ENCODE measurements at places on chromosomes 11 and 22.

- DNase-seq: peak; percentile 52
Observed at GRCh38 chr11:66327171-66328030, 8.8 kb downstream of the RIN1 start.

GRCh38 chr11:59426361-59427067 is at the start of gene OR5A2:
TSS of gene OR5A2 (minus strand) at chr11:59426413. CDS start at chr11:59422953, 3,460 bp downstream.
- DNase-seq: no peak

DNA sequence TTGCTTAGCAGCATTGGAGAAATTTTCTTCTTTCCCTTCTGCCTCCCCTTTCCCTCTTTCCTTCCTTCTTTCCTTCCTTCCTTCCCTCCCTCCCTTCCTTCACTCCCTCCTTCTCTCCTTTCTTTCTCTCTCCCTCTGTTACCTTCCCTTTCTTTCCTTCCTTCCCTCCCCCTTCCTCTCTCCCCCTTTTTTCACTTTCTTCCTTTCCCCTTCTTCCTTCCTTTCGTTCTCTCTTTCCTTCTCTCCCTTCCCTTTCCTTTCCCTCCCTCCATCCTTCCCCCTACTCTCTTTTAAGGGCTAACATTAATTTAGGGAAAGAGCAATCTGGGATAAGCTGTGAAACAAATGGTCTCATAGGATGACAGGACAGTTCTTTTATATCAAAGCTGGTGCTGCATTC is 34.1 kb downstream of the SLC5A1 start:
- no peak for DNase-seq

DNA sequence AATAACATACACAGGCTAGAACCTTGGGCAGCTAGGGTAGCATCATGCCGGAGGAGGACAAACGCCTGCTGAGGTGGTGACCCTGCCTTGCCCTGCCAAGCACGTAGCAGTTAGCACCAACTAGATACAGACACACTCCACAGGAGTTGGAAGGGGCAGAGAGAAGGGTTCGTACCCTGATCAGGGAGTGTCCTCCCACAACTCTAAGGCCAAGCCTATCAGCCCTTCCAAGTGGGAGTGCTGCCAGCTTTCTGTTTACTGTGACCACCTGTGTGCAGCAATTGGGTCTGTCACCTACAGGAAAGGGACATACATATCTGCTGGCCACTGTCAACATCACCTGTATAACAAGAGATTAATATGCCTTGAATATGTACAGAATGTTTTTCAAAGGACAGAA is 1.9 kb upstream of the THAP7 start:
- no peak for DNase-seq

DNA sequence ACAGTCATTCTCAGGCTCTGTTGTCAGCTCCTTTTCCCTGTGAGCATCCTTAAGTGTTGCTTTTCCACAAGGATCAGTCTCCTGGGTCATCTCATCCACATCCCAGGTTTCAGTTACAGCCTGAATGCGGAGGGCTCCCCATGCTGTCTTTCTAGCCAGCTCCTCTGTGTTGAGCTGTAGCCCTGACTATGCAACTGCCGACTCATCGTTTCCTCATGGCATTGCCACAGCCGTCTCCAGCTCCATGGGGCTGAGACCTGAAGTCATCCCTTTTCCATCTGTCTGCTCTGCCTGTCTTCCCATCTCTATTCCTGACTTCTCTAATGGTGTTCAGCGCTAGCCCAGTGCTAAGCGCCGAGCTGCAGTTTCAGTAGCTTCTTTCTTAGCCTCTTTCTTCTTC is 11.8 kb downstream of the SAMM50 start:
- no peak for DNase-seq

DNA sequence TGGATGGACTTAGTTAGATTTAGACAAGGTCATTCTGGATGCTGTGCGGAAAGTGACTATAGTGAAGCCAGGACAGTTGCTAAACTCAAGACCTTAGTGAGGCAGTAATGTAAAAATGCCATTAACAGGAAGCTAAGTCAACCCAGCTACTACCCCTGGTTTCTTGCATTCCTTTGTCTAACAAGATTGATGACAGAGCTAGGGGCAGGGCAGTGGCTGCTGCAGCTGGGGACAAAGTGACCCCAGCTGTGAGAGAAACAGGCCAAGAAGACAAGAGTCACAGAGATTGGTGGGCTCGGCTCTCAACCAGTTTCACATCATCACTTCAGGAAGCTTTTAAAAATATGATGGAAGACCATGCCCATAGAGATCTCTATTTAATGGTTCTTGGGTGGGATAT is 110.4 kb upstream of the POU2AF2 start:
- DNase-seq: no peak

DNA sequence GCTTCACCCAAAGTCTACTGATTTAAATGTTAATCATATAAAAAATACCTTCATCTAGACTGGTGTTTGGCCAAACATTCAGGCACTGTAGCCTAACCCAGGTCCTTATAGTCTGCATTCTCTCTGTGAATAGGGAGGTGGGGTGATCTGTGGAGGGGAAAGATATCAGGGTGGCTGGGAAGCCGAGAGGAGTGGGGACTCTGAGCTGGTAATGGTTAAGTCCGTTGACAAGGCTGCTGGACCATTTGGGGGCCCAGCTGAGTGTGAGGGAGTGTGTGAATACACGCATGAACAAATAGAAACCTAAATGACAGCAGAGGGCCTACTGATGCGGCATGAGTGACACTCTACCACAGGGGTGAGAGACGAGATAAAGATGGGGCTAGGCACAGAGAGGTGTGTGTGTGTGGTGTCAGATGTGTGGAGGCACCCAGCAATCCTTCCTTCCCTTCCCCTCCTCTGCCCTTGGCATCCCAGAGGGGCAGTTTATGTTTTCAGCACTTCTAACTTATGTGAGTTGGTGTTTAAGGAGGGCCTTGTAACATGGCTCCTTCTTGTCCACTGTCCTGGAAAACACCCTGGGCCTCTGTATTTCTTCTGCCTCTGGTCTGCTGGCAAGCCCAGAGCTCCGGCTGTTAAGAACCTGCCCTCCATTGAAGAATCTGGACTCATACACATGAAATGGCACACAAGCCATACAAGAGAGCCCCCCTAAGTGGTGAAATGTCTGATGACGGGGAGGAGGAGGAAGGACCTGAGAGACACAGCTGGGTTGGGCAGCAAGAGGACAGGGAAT is 249.1 kb upstream of the TBCEL start:
- DNase-seq: no peak

DNA sequence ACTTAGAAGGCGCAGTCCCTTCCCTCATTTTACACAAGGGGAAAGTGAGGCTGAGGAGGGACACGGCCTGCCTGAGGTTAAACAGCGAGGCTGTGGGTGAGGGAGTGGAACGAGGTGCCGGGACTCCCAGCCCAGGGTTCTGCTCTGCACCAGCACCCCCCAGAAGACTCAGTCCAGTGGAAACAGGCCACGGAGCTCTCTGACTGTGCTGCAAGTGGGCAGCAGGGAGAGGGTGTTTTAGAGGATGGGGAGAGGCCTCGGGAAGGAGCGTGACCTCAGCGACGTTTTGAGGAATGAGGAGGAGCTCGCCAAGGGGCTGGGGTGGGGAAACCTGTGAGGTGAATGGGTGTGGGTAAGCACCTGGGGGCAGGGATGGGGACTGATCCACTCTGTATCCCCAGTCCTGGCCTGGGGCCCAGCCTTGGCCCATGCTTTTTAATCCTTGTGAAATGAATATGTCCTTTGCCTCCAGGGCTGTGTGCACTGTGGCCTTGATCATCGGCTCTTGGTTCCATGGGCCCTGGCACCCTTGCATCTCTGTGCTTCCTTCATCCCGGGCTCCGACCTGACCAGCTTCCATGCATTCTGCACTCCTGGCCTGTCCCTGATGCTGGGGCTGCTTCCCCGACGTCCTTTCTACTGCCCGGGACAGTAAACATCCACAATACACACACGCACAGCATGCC is 44.2 kb downstream of the SHISAL1 start:
- no peak for DNase-seq

DNA sequence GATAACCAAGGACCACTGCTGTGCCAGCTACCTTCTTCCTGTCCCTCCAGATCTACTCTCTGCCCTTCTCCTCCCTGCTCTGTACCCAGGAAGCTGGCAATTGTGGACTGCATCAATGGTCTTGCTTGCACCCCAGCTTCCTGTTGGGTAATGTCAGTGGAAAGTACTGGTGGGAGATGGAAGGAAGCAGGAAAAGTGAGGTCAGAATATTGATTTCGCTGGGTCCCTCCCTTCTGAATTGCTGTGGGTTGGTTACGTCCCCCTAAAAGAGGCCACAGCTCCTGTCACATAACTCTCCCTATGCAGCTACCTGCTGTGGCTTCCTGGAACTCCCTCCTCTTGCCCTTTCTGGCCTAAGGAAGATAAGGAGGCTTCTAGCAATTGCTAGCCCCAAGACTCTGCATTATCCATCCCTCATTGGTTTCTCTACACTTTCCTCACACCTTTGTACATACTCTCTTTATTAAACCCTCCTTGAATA is 81.2 kb downstream of the RASSF10 start:
- DNase-seq: no peak

DNA sequence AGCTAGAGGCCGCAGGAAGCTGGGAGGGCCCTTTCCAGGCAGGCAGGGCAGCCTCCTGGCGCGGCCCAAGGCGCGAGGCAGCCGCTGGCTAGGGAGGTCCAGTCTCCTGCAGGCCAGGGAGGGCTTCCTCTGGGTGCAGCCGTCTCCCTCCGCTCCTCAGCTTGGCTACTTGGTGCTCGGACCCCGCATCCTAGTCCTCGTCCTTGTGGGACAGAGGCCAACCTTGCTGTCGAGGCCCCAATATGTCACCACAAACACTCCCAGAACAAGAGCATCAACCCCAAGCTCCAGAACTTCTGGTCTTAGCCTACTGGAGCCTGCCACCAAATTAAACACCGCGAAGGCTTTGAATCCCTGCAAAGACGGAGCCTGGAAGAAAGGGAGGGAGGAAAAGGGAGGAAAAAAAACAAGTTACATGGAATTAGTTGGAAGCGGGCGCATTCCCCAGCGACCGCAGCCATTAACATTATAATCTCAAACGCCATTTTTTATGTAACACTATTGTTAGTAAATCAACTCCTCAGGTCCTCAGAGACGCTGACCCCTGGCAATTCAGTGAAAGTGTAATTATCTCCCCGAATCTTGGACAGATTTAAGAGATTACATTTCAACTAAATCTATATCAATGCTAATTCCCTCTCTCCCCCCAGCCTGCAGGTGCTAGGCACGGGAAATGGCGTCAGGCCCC is 12.7 kb upstream of the PAX6 start:
- no peak for DNase-seq

DNA sequence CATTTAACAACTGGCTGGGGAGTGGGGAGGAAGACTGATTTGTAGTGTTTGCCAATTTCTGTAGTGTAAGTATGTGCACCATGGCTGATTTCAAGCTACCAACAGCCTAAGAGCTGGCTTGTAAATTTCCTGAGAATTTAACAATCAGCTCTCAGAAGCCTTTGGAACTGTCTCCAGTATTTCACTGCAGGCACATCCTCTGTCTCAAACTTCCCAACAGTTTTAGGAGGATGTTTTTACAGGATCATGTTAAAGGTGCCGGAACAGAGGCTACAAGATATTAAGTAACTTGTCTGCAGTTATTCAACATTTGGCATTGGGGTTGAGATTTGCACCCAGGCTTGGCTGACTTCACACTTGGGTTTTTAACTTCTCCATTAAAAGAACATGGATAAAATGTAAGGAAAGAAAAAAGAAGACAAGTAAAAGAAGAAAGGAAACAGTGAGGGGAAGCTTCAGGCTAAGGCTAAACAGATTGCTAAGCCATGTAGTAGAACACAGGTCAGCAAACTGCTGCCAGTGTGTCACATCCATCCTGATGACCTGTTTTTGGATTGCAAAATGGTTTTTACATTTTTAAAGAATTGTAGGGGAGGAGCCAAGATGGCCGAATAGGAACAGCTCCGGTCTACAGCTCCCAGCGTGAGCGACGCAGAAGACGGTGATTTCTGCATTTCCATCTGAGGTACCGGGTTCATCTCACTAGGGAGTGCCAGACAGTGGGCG is 204.8 kb upstream of the SESN3 start:
- DNase-seq: no peak

DNA sequence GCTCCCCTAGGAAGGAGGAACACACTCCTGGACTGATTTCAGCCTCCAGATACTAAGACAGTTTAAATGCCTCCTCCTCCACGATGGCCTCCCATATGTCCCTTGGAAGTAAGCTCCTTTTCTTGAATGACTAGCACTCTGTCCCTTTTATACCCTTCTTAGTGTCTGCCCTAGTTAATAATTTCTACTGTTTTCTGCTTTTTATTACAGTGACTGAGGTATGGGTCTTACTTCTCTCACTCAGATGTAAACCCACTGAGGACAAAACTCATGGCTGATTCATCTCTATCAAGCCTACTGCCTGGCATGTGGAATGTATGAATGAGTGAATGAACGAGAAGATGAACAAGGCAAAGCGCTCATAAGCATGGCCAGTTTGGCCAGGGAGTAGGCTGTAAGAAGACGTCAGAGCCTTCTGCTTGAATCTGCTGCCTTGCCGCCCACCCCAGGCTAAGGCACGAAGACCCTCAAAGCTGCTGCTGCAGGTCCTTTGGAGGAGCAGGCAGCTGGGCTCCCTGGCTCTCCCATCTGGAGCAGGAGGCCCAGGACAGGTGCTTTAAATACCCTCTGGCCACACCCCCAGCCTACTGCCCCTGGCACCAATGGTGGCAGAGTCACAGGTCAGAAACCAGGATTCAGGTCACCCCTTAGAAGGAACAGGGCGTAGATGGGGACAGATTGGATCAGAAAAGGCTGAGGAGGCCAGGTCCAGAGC is 8.2 kb upstream of the PGA3 start:
- no peak for DNase-seq

- DNase-seq: no peak
Observed at GRCh38 chr11:6638429-6638828, 17.2 kb downstream of the DCHS1 start.

DNA sequence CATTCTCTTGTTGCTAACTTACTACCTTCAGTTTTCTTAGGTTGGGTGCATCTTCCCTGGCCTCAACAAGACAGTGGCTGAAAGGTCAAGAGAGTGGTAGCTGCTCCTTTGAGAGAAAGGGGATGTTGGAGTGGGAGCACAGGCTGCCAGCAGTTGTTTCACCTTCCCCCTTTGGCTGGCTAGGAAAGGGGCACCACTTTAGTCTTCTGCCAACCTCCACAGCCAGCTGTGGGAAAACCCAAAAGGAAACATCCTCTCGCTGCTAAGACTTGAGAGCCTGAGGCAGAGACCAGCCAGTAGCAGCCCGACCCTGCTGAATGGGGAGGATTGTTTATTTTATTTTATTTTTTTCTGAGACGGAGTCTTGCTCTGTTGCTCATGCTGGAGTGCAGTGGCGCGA is 34.4 kb downstream of the MARK2 start:
- no peak for DNase-seq

DNA sequence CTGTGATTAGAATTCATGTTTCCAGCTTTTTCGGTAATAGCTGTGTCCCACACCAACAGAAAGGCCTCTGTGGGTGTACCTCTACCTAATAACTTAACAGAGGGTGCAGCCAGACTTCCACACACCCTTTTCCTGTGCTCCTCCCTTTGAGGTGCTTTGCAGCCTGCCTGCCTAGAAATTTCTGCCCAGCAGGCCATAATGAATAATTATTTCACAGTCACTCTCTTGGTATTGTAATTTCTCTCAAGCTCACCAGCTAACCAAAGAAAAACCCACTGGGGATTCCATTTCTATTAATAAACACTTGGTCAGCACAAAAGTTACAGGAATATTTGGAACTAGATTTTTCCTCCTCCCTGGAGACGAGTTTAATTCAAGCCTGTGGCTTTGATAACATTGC is 13.3 kb downstream of the WT1 start:
- no peak for DNase-seq
